ENCODE measurements at places on chromosomes 11 and 22.

DNA sequence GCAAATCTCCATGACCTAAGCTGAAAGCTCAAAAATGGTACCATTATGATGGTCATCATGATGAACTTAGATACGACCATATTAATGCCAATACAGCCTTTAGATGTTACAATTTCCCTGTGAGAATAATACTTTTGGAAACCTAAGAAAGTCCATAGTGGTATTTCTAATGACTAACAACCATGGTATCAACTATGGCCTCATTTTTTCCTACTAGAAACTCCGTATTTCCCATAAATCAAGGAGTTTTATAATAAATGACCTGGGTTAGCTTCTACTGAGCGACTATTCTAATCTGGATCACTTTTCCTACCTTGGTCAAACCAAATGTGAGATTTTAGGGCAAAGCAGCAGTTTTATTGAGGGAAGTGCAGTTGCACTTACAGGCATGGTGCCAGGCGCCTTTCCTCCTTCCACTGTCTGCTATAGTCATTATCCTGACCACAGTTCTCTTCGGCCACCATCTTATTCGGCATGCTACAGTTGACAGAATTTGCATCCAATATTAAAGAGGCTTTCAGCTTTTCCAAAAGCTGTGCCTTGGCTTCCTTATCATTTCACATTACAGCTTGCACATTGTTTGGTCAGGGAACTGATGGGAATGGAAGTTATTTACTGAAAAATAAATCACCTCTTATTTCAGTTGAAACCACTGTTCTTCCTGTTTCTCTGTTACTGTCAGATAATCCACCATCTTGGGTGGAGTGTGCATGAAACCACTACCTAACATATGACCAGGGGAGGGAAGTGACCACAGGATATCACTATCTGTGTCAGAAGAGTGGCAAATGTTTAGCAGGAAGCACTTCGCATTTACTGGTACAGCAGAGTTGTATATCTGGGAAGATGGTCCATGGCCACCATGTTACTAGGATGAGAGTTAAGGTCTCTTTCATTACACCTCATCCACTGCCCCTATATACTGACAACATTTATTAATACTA is 74.5 kb upstream of the PICALM start:
- DNase-seq, result no peak

DNA sequence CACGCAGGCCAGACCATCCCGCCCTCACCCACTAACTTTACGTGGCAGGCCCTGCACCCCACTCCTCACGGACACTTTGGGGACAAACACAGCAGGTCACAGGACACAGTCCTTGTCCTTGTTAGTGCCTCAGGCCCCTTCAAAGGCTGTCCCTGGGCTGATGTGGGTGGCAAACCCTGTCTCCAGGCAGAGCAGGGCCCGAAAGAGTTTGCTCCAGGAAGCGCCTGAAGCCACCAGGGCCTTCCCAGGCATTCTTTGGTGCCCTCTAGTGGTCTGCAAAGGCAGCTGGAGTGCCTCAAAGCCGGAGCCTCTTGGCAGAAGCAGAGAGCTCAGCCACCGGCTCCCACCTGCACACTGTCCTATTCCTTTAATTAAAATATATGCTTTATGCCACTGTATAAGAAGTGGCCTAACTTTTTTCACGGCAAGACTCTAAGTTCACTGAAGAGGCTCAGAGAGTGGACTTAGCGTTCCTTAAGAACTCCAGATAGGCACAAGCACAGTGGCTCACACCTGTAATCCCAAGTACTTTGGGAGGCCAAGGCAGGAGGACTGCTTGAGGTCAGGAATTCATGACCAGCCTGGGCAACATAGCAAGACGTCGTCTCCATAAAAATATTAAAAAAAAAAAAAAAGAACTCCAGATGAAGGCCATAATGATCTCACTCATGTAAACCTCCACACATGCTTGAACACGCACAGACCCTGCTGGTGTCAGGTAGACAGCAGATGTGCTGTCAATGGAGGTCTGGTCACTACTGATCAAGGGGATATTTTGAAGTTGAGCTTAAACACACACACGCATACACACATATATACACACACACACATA is 11.1 kb downstream of the TXN2 start:
- DNase-seq, result peak; percentile 88

DNA sequence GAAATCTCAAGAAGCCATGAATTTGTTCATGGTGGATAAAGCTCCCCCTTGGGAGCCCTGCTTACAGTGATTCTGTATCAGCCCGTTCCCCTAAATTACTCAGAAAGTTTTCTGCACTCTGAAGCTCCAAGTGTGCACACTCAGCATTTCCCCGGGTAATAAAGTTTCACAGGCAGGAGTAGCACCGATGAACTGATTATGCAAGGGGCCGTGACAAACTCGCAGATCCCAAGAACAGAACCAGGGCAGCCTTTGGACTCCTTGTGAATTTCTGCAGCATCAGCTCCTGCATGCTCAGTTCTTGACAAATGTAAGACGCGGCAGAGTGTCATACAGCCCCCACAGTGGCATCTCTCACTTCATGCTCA is 73.5 kb downstream of the COMMD9 start:
- DNase-seq, result no peak

- DNase-seq, result no peak
These were observed 1046.1 kb downstream of the DLG2 start for GRCh38 chr11:84581083-84581482.

DNA sequence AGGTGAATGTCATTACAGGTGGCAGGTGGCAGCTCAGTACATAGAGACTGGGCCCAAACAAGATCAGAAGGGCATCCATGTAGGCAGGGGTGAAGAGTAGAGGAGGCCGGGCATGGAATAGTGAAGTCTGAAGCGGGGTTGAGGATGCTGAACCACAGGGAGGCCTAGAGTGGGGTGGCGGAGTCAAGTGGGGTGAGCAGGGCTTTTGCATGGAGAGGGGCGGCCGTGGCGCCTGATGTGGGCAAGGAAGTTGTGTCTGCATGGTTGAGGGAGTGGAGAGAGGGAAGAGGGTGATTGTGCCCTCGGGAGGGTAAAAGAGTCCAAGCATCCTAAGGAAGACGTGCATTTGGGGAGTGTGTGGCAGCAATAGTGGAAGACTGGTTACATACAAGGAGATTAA is 14.4 kb downstream of the DDB2 start:
- no peak for DNase-seq

DNA sequence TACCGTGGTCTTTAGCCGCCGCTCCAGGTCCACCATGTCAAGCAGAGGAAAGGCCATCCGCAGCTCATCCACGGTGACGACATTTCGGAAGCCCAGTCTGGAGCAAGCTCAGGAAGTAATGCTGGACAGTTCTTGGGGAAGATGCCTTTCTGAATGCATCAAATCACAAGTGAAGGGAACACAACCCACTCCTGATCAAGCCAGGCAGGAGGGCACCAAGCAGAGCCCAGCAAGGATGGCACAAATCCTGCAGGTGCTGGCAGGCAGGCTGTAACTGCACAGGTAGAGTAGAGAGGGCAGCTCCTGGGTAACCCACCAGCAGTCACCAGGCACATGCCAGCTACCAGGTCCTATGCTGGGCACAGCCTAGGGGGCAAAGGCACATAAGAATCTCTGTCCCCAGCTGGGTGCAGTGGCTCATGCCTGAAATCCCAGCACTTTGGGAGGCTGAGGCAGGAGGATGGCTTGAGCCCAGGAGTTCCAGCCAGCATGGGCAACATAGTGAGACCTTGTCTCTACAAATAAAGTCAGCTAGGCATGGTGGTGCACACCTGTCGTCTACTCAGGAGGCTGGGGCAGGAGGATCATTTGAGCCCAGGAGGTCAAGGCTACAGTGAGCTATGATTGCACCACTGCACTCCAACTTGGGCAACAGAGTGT is 13.9 kb downstream of the HDHD5 start:
- DNase-seq, result no peak

- no peak for DNase-seq
These were observed 1.1 kb downstream of the SPATA19 start for GRCh38 chr11:133844217-133844616.

GRCh38 chr11:10309163-10310093 is 4.6 kb downstream of the ADM start:
- DNase-seq, result peak; percentile 80

- peak; percentile 16 for DNase-seq
These were observed 1115.0 kb downstream of the BRD1 start for GRCh38 chr22:48712558-48713271.

- no peak for DNase-seq
These were observed 57.0 kb downstream of the PISD start for GRCh38 chr22:31604746-31605705.

- peak; percentile 20 for DNase-seq
These were observed 15.0 kb downstream of the IPO7 start for GRCh38 chr11:9399466-9399865.

- peak; percentile 61 for DNase-seq
These were observed 2.3 kb downstream of the DMC1 start for GRCh38 chr22:38567531-38568285.

DNA sequence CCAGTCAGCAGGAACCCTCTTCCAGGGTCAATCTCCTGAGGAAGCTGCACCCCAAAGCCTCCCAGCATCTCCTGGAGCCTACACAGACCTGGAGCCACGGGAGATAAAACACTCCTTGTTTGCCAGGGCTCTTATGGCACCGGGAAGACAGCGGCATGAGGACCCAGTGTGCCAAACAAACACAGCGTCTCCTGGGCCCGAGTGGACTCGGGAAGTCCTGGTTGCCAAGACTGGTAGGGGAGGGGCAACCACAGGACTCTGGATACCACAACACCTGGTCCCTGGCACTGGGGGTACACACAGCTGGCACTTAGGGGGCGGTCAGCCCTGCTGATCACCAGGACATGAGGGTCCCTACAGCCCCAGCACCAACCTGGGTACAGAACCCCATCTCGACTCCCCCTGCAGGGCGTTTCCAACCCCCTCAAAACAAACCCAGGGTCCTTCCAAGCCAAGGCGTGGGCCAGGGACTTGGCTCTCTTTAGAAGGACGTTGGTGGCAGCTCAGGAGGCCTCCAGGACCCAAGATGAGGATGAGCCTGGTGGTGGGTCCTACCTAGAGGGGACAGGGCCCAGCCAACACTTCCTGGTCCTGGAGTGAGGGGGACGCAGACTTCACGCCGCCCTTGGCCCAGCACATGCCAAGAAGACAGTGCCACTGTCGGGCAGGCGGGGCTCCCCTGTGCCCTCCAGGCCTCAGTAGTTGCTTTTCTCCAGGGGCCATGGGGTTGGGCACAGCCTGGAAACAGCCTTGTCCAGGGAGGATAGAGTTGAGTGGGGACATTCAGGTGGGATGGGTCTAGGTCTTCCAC is 85.0 kb downstream of the CELSR1 start:
- DNase-seq, result no peak

DNA sequence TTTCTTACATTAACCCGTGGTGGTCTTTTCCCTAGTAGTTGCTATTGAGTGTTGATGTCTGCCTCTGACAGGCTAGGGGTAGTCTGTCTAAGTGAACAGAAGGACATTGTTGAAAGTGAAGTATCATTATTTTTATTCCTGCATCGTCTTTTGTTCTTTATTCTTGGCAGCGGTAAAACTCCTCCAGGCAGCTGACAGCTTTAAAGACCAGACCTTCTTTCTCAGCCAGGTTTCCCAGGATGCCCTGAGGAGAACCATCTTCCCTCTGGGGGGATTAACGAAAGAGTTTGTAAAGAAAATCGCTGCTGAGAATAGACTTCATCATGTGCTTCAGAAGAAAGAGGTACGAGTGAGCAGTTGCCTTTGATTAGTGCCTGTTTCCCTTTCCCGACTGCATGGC is 14.6 kb downstream of the TRMU start:
- no peak for DNase-seq

- DNase-seq, result peak; percentile 41
These were observed 621.5 kb upstream of the B3GAT1 start for GRCh38 chr11:135033540-135033939.

DNA sequence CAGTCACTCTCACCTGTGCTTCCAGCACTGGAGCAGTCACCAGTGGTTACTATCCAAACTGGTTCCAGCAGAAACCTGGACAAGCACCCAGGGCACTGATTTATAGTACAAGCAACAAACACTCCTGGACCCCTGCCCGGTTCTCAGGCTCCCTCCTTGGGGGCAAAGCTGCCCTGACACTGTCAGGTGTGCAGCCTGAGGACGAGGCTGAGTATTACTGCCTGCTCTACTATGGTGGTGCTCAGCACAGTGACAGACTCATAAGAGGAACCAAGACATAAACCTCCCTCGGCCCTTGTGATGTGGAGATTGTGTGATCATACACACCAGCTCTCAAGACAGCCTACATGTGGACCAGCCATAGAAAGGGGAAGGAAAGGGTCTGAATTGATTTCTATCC is 113.3 kb downstream of the ZNF280B start:
- DNase-seq, result no peak

DNA sequence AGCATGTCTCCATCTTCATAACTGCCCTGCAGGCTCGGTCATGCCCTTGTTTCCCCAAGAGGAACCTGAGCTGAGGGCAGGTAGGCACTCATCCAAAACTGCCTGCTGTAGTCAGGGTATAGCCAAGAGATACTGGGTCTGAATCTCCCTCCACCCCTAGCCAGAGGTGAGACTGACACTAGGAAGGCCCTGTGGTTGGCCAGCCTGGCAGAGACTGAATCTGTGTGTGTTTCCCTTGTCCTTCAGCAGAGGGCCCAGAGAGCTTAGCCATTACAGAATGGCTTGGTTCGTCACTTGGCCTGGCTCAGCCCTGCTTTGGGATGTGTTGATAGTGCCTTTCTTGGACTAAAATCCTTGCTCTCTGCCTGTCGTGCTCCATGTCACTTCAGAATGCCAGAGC is 79.3 kb upstream of the SUSD2 start:
- DNase-seq, result no peak

- DNase-seq, result no peak
These were observed 97.0 kb upstream of the MPPED2 start for GRCh38 chr11:30683176-30683575.

DNA sequence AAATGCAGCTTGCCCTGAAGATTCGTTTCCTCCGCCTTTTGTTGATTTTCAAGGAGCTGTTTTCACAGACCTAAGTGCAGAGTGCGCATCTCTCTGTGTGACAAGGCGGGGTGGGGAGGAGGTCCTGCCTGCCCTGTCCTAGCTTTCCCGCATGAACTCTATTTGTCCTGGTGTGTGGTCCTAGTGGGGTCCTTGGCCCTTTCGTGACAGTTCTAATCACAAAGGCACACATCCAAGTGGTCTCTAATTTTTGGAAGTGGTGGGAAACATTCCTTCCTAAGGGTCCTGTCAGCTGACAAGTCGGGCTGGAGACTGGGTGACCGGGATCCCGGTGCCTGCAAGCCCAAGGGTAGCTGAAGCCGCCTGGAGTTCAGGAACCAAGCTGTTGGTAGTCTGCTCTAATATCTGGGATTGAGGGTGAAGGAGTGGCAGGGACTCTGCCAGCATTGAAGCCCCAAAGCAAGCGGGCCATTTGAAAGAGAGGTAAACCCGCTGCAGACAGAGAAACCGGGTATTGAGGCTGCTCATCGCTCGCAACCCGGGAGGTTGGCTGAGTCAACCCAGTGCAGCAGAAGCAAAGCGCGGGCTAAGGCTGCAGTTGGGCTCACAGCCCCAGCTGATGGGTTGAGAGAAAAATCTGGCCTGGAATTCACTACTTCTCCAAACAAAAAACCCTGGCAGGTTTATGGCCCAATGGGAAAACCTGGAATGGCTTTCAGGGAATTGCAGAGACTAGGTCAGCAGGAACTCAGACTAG is 28.1 kb upstream of the FBXO3 start:
- DNase-seq, result peak; percentile 91

- DNase-seq, result no peak
These were observed 26.4 kb downstream of the BMAL1 start for GRCh38 chr11:13303668-13304649.

GRCh38 chr11:128941573-128942271 is 949 bp downstream of the TP53AIP1 start:
- DNase-seq, result no peak

- peak; percentile 70 for DNase-seq
These were observed 33.1 kb downstream of the TRIM66 start for GRCh38 chr11:8649361-8649760.

- no peak for DNase-seq
These were observed 89.8 kb downstream of the APIP start for GRCh38 chr11:34826384-34826726.

- DNase-seq, result no peak
These were observed 18.6 kb downstream of the TSKU start for GRCh38 chr11:76801736-76802135.
